Right cardiac atrium (tissue), 5 donors: ENCODE measurements at places on chromosomes 7 and 10.

DNA sequence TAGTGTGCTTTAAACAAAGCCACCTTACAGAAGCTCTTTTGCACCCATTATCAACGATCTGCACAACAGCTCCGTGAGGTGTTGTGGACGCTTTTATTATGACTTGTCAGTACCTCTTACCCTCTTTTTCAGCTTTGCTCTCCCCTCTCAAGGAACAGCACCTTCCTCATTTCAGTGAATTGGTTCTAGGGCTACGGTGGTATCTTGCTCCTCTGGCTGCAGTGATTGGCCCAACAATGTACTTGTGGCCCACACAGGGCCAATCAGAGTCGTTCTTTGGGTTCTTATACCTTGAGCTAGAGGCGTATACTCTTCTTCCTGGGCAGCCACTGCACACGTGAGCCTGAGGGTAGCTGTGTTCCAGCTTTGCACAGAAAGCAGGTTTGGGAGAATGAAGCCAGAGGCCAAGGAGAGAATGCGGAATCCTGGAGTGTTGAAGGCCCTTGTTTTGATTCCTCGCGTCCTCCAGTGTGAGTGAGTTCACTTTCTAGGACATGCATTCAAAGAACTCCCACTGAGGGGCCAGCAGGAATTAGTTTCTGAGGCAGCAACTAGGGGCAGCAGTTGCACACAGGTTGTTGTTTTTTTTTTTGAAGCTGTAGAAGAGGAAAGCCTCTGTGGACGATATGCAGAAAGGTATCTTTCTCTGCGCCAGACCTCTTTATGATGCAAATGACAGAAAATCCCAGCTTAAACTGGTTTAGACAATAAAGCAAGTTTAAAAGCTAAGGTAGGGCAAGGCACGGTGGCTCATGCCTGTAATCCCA is 49.8 kb upstream of the PDZD8 start:
- no peak for DNase-seq

GRCh38 chr10:60417024-60417423 is 27.3 kb upstream of the ANK3 start:
- DNase-seq = no peak

DNA sequence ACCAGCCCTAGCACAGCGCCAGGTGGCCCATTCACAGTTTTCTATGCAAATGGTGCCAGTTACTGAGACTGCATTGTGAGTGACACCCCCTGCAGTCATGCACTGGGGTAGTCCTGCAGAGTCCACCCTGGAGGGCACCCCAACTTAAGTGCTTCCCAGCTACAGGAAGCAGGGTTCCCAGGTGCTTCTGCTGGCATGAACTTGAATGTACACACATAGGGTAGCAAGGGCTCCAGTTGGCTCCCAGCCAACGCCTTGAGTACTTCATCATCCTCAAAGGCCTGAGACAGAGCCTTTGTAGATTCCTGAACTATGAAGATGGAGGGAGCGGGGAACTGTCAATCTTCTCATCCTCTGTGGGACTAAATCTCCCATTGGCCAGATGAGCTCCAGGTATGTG is 11.5 kb upstream of the NPFFR1 start:
- no peak for DNase-seq

- DNase-seq = no peak
Observed at GRCh38 chr10:94546901-94547185, 1.3 kb downstream of the HELLS start.

DNA sequence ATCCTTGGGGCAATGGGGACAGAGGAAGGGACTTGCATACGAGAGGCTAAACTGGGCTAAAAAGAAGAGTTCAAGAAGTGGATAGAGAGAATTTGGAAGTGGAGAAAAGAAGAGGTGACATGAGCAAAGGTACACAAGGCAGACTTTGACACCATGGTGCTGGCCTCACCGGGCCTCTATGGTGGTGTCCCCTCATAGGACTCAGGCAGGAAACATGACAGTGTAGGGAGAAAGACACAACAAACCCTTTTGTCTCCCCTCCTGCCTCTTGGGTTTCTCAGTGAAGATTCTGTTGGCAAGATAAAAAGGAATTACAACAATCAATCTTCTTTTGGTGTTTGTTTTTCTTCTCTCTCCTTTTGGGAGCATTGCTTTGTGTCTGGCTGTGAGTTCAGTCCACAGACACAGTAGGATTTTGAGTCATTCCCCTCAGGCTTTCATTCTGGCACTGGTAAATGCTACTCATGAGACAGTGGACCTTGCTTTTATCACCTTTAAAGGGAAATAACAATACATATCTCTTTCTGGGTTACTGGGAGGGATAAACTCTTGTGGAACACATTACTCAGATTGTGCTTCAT is 827.7 kb downstream of the TNS3 start:
- DNase-seq = no peak

- DNase-seq = no peak
Observed at GRCh38 chr10:127840884-127841283, 51.9 kb downstream of the CLRN3 start.

DNA sequence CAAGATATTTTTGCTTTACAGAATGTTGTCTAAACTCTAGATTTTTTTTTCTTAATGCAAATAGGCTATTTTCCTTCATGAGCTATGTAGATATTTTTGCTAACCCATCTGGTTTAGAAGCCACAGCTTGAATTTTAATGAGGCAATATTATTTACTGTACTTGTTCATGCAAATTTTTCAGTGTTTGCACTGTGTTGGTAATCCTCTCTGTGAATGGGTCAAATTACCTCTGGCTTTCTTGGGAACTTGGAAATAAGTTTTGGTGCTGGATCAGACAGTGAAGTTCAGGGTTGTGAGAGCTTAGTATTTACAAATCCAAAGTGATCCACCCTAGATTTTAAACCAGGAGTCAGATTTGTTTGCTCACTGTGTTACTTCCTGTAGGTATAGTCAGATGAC is 686.9 kb downstream of the NXPH1 start:
- DNase-seq = no peak

DNA sequence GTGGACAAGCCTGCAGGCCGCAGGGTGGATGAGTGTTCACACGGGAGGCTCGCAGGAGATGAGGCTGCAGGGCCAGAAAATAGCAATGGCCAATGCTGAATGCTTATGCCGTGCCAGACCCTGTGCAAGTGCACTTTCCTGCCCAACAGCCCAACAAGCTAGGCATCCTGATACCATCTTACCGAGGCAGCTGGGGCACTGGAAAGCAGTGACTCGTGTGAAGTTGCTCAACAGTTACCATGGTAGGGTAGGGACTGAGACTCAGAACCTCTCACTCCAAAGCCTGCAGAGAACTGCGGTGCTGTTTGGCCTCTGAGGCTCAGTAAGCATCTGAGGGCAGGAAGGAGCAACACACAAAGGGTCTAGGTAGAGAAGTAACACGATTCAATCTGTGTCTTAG is 43.7 kb downstream of the JAZF1 start:
- DNase-seq = no peak

- DNase-seq = peak; percentile 84
Observed at GRCh38 chr10:117004227-117005025, 561 bp downstream of the SHTN1 start.

GRCh38 chr7:74479961-74480829 is 26.5 kb downstream of the GTF2IRD1 start:
- peak; percentile 90 for DNase-seq

DNA sequence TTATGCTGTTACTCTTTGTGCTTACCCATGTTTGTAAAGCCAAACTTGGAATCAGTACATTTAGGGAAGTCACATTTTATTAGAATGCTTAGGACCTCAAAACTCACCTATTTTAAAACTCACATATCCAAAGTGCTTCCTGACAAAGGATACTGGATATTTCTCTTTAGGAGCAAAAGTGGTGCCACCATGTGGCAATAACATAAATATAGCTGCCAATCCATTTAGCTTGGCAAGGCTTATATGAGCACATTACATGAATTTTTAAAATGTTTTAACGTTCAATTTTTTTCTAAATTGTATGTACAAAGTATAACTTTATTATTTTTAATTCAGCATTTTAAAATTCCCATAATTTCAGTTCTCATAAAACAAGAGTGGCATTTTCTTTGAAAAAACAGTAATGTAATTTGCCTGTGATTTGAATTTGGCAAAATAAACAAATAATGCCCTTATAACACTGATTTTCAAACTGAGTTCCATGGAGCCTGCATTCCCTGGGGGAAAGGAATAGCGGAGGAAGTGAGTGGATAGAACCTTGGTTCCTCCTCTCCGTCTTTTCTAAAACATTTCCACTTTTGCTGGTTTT is 75.4 kb downstream of the HDAC9 start:
- no peak for DNase-seq

DNA sequence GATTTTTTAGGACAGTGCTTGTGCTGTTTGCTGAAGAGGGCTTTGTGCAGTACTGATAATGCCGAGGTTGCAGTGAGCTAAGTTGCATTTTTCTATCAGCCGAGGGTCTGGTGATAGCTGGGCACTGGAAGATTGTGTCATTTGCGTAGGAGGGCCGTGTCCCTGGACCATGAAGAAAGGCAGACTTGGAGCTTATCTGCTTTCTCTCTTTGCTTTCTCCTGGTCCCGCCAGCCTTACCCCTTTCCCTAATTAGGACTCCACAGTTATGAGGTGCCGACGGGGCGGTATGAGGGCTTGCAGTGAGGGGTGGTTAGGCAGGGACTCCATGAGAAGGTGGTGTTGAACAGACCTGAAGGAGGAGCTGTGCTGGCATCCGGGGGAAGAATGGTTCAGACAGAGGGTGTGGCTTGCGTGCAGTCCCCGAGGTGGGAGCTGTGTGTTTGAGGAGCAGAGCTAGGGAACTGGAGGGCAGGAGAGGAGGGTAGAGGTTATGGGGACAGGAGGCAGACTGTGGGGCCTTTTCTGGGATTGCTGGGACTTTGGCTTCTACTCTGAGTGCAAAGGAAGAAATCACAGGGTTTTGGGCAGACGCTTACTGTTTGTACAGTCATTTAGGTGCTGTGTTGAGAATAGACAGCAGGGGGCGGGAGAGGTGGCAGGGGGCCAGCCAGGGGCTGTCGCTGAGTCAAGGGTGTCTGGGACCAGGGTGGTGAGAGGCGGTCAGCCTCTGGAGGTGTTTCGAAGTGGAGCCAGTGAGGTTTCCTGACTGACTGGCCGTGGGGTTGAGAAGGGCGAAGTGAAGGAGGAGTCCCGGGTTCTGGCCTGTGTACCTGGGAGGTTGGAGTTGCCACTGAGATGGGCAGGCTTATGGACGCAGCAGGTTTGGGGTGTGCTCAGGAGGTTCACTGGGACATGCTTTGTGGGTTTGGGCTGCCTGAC is 43.4 kb downstream of the PRF1 start:
- DNase-seq = peak; percentile 88

DNA sequence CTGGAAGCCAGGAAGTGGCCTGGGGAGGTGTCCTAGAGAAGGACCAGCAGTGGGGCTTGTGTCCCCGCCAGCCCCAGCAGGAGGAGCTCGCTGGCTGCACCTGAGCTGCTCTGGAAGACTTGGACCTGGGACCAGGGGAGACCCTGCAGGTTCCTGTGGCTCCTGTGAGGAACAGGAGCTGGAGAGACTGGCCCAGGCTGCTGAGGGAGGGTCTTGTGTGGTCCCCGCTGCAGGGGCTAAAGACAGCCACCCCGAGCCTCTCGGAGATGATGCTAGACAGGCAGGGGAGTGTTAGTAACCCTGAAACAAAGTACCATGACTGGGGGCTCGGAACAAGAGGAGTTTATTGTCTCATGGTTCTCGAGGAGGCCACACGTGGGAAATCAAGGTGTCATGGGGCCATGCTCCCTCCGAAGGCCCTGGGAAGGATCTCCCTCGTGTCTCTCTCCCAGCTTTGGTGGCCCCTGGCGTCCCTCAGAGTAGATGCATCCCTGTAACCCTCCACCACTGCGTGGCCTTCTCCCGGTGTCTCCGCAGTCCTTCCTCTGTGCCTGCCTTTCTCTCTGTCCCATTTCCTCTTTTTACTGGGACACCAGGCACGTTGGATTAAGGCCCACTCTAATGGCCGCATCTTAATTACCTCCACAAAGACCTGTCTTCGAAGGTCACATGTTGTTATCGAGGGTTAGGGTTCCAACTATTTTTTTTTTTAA is 348.4 kb downstream of the GLRX3 start:
- no peak for DNase-seq

DNA sequence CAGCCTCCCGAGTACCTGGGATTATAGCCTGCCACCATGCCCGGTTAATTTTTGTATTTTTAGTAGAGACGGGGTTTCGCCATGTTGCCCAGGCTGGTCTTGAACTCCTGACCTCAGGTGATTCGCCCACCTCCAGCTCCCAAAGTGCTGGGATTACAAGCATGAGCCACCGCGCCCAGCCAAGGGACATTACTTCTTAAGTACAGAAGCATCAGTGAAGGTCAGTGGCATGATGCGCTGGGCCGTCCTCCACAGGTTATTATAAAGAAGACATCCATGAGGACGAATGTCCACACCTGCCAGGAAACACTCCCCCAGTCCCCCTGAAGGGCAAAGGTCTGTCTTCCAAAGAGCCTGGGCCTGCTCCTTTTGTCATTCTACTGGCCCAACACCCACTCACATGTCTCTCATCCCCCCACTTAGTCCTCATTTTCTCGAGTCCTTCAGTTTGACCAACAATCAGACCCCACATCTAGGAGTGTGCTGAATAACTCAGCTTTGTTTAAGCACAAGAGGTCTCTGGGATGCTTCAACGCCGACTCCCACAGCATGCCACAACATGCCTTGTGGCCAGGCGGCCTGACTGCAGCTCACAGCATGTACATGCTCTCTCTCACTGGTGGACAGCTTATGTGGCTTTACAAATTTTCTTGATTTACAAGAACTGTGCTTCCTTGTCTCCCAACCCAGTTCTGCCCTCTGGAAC is 73.0 kb downstream of the CTBP2 start:
- DNase-seq = peak; percentile 16

GRCh38 chr7:155282671-155283070 is 15.0 kb upstream of the INSIG1 start:
- DNase-seq = no peak

DNA sequence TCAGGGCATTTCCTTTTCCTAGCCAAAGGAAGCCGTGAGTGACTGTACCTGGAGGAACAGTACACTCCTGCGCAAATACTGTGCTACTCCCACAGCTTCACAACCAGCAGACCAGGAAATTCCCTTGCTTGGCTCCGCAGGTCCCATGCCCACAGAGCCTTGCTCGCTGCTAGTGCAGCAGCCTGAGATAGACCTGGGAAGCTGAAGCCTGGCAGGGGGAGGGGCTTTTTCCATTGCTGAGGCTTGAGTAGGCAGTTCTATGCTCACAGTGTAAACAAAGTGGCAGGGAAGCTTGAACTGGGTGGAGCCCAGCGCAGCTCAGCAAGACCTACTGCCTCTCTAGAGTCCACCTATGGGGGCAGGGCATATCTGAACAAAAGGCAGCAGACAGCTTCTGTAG is 291.2 kb downstream of the HGF start:
- no peak for DNase-seq

DNA sequence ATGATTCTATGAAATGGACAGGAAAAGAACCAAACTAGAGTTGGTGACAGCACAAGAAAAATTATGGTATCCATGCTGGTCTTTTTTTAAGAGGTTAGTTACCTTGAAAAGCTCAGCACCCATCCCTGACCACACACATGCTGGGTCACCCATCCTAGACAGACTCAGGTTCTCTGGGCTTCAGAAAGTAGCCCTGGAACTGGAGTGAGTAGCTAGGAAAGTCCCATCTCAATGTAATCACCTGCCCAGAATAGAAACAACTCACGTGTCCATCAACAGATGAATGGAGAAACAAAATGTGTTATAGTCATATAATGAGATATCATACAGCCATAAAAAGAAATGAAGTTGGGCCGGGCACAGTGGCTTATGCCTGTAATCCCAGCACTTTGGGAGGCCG is 37.0 kb downstream of the GSDME start:
- DNase-seq = no peak

- no peak for DNase-seq
Observed at GRCh38 chr7:151286148-151286547, 37.7 kb upstream of the SMARCD3 start.

GRCh38 chr7:101744588-101744987 is 72.8 kb upstream of the CUX1 start:
- no peak for DNase-seq
